Brain microvascular endothelial cell (primary cell): ENCODE measurements at places on chromosomes 5 and 9.

GRCh38 chr9:109907400-109907799 lies 127.4 kb downstream of the PALM2AKAP2 start:
- DNase-seq, result no peak

DNA sequence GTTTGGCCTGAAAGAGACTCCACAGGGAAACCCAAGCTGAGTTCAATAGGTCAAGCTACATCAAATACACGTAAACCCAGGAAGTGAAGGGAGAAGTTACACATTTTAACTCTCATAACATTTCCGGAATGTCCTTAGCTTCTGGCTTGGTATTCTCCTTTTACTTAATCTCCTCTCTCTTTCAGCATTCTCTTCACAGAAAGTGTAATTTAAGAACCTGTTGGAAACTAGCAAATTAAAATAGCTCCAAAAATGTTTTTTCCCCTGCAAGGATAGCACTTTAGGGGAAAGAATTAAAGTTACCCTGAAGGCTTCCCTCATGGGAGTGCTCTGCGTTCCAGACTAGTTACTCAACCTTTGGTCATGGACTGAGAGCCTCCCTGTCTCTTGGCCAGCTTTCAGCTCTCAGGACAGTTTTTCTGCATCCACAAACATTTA lies 292.7 kb upstream of the TARS1 start:
- DNase-seq, result peak; percentile 90

DNA sequence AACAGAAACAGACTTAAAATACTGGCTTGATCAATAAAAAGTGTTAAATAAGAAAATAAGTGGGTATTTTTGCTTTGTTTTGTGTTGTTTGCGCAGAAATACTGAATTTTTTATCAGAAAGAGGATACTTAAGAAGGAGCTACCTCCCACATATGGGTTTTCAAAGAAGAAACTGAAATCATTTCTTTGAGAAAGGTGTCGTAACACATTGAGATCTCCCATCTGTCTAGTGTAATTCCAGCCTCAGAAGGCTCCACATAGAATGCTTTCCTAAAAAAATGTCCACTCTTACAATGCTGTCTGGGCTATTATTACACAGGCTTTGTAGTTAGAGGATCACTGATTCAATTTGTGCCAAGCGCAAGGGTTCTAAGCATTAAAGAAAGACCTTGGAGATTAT lies 226.2 kb downstream of the EPB41L4A start:
- no peak for DNase-seq

DNA sequence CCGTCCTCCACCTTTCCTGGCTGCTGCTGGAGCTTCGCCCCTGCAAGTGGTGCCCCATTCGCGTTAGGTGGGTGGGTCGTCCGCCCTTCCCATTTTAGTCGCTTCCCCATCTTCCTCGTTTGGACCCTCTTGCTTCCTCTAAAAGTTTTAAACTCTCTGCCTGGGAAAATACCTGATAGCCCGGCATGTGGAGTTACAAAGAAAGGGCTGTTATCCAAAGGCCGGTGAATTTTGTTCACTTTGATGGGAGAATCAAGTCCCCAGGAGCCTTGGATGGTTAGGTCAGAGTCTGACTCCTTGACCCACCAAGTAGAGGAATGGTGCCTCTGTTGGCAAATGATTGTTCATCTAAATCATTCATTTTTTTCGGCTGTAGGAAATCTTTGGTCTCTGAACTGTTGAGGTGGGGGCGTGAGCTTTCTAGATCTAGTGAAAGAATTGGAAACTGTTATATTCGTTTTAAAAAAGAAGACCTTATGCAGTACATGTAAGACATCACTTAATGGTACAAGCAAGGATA lies 29.5 kb upstream of the APC start:
- DNase-seq, result no peak

DNA sequence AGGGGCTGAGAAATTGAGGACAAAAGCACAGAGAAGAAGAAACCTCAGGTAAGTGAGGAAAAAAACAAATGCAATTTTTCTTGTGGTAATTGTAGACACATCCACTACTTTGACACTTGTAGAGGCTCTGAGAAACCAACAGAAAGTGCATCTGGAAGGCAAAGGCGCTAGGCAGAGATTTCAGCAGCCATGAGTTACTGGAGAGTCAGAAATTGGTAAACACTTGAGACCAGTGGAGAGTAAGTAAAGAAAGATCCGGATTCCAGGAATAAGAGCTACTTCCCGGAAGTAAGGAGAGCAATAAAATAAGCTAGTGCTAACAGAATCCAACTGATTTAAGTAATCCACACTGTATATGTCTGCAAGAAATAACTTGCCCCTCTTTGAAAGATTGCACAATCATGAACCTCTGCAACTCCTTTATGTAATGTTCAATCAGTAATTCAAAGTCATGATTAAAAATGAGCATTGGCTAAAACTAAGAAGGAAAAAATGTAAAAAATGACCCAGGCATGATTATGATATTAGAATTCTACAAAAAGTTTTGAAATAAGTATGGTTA lies 382.1 kb downstream of the CDH18 start:
- DNase-seq, result no peak
